NCI-H2029 (cell line): ENCODE measurements at places on chromosomes 11 and 22.

DNA sequence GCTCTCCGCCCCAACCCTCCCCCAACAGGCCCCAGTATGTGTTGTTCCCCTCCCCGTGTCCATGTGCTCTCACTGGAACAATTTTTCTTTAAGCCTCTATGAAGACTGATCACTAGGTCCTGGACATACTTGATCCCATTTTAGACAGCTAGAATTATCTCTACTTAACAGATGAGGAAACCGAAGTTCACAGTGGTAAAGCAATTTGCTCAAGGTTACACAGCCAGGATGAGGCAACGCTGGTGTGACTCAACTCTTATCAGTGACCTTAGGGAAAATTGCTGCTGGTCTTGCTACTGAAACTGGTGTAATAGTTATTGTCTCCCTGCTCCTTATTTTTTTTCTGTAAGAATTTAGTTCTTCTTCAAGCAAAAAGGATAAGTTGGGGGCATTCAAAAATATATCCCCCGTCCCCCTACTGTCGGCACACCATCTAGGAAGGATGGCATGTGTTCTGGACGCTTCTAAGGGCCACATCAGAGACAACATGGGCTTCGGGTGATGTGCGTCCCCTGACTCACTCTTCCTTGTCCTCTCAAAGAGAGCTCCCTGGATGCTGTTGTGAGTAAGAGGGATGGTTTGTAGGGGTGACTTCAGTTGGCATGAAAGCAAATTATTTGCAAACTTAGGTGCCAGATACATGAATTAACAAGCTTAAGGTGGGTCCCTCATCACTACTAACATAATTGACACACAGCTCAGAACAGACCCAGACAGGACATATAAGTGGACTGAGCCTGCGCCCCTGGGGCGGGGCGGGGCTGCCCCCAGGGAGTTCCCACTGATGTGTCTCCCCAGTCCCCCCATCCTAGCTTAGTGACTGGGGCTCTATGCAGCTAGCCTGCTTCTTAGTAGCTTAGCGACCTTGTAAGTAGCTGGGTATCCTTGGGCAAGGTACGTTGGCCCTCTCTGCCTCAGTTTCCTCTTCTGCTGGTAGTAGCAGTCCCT is 23.6 kb upstream of the ALX4 start:
- no peak for DNase-seq

GRCh38 chr11:76149713-76150112 is 56.6 kb downstream of the WNT11 start:
- no peak for DNase-seq

- no peak for DNase-seq
Observed at GRCh38 chr11:46710821-46711269, 8.2 kb upstream of the F2 start.

DNA sequence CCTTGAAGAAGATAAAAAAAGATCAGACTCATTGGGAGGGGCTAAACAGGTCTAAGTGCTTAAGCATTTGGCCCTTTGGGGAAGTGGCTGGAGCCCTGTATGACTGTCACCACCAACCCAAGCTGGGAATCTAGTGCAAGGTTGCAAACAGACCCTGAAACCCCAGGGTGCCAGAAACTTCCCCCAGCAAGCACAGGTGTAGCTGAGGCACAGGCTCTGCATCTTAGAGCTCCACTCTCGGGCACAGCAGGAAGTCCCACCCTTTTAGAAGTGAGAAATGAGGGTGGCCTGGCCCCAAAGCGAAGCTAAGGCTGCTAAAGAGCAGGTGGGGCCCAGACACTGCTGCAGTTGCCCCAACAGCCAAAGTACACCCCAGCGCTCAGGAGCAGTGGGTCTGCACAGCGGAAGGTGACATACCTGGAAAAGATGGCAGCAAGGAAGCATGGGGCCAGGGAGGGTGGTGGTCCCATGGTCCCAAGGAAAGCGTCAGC is 5.8 kb upstream of the KDM2A start:
- DNase-seq, result no peak

GRCh38 chr22:37601540-37602442 is 6.8 kb upstream of the GGA1 start:
- DNase-seq, result peak; percentile 94

GRCh38 chr11:95788921-95789505 is 569 bp downstream of the FAM76B start:
- DNase-seq, result no peak

- DNase-seq, result no peak
Observed at GRCh38 chr22:49992921-49993648, 19.5 kb downstream of the IL17REL start.

GRCh38 chr11:12673924-12674570 is at the start of gene TEAD1:
Gene TEAD1, plus strand, starts transcription at chr11:12674421.
- peak; percentile 90 for DNase-seq

- DNase-seq, result no peak
Observed at GRCh38 chr11:124745835-124746620, 6.0 kb downstream of the VSIG2 start.

GRCh38 chr11:20243974-20244373 is 83.7 kb upstream of the DBX1 start:
- no peak for DNase-seq

GRCh38 chr11:16611926-16612565 is 126.4 kb upstream of the C11orf58 start:
- no peak for DNase-seq

DNA sequence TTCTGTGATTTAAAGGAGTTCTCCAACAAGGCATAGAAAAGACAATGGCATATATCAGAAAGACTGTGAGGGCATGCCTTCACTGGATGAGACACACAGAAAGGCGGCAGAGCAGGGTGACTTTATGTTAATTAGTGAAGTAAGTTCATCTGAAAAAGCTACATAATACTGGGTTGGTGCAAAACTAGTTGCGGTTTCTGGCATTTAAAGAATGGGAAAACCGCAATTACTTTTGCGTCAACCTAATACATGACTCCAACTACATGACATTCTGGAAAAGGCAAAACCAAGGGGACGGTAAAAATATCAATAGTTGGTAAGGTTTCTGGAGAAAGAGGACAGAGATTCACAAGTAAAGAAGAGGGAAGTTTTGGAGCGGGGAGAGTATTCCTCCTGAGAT is 5.1 kb downstream of the RFPL1 start:
- DNase-seq, result no peak

- peak; percentile 25 for DNase-seq
Observed at GRCh38 chr11:70203751-70204465, 812 bp downstream of the FADD start.

DNA sequence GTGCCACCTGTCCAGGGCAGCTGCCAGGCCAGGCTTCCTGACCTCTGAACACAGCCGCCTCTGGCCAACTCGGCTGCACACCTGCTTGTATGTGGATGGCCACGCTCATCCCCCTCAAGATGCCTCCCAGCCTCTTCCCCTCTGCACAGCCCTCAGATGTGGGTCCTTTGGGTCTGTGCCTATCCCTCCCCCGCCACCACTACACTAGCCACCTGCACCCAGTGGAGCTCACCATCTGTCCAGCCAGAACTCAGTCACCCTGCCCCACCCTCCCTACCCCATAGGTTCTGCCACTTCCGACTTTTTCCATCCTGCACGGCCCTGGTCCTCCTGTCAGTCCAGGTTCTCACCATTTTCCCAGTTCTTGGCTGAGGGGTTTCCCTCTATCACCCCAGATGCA is 44.6 kb downstream of the PHF21B start:
- no peak for DNase-seq

DNA sequence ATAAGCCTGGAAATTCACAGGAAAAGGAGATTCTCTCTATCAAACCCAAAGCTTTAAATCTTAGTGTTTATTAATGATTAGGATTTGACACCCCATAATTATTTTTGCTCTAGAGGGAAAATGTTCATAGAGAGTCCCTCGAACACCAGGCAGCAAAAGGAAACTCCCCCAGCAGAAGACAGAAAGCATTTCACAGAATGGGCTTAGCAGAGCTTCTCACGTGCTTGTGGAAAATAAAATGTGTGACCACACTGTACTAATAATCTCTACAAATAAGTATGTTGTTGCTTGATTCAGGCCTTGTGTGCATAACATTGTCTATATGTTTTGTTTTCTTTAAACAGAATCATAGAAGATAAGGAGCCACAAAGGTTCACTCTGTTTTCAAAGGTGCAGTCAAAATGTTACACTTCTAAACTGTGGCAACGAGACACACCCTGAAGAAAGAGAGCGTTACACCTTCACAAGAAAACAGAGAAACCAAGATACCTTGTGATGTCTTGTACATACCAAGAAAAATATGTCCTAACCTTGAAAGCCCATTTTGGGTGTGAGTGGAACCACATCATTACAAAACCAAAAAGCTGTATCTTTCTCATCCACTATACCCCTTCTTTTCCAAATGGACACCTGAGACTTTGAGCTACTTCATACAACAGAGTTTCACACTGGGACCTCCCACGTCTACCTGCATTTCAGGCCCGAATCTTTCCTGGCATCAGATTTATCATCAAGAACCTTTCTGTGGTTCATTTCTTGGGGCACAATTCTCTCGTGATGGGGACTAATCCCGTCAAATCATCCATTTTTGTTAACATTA is 282.5 kb downstream of the ETS1 start:
- DNase-seq, result no peak

DNA sequence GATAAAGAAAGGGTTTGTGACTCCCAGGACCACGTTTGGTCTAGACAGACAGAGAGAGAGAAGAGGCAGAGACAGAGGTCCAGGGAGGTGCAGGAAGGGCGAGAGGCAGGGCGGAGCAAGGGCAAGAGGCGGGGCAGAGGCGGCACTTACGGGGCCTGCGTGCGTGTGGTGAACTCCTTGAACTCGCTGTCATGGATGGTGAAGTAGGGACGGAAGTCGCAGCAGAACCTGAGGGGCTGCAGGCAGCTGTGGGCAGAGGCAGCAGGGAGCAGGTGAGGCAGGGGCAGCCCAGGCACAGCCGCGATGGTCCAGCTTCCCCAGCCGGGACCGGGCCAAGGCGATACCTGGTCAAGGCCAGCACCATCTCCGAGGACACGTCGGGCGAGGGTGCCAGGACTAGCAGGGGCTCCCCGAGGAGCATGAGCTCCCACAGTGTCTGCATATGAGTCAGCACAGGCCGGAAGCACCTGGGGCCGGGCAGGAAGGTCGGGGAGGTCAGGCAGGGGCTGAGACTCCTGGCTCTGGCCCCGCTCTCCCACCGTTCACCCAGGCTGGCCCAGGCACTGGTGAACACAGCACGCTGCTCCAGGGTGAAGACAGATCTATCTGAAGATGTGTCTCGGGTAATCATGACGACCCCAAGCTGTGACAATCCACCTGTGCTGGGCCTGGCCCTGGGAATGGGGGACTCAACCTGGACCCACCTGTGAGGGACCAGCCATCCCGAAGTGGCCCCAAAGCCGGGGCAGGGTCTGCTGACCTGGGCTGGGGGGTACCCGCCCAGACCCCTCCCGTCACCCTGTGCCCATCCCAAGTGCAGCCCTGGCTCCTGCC is 7.2 kb upstream of the PLXNB2 start:
- DNase-seq, result no peak

- DNase-seq, result no peak
Observed at GRCh38 chr22:31937341-31937740, 7.0 kb upstream of the YWHAH start.

GRCh38 chr11:120310870-120311269 is 14.2 kb upstream of the TLCD5 start:
- DNase-seq, result no peak

DNA sequence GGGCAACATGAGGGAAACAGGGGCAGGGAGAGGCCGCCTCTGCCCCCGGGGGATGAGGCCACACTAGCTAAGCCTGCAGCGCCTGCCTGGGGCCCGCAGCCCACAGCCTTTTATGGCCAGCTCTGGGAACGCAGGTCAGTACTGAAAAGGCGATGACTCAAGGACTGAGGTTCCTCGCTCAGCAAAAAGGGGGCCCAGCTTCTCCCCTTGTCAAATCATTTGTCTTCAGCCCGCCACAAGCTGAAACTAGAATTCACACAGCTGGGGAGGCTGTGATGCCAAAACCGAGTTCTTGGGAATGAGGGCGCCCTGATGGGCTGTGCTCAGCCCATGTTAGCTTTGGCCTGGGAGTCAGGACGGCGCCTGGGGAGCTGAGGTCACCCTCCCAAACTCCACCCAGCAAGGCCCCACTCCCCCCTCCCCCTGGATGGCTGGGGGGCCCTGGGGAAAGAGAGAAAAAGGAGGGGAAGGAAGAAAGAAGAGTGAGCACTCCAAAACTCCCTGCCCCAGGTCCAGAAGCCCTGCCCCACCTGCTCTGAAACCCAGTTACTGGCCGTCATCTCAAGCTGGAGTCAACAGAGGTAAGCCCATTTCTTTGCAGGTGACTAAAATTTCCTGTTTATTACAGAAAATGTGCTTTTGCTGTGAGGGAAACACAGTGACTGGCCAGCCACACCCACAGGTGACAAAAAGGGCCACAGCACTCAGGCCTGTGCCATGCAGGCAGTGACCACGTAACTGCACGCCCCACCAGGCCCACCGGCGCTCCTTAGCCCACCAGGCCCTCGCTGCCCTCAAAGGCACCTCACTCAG is 13.7 kb downstream of the EHD1 start:
- DNase-seq, result no peak

DNA sequence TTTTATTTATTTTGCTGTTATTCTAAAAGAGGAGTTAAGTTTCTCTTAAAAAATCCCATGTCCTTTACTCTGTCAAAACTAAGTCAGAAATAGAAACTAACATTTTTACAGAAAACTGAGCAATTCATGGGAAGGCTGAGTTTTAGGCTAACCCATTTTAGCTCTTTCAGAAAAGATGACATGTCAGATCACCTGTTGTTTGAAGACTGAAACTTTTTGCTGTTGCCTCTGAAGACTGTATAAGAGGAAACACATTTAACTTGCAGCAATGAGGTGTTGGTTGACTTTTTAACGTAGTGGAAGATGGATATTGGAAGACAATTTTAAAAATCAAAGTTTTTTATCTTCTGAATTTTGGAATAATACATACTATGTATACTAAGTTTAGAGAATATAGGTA is 115.4 kb downstream of the METTL15 start:
- DNase-seq, result no peak

DNA sequence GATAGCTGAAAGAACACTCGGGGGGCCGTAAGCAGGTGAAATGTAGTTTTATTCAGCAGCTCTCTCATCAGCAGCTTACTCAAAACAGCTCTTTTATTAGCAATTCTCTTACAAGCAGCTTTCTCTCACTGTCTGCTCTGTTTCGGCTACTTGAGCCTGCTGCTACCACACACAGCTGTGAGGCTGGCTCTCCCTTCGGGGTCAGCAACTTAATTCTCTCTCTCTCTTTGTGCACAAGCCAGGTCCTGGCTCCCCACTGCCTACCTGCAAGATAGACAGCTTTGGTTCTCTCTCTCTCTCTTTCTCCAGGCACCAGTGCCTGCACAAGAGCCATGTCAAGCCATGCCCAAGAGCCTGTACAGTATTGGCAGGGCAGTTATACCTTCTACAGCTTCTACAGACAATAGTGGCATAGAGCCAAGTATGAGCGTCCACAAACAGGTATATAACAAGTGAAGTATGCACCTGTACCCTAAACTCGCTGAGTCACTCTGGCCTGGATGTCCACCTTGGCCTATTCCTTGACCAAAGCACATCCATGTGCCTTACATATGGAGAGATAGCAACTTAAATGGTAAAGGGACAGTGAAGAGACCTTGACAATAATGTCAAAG is 110.8 kb downstream of the MTNR1B start:
- DNase-seq, result peak; percentile 13

- no peak for DNase-seq
Observed at GRCh38 chr11:134292661-134293060, 16.5 kb downstream of the GLB1L3 start.

- no peak for DNase-seq
Observed at GRCh38 chr11:35169112-35169511, 30.1 kb downstream of the CD44 start.

- DNase-seq, result no peak
Observed at GRCh38 chr11:56764976-56765375, 16.5 kb upstream of the OR9G4 start.

GRCh38 chr22:45207533-45207932 is 33.2 kb downstream of the KIAA0930 start:
- DNase-seq, result no peak

- no peak for DNase-seq
Observed at GRCh38 chr11:4514196-4514595, 30.8 kb upstream of the OR52M1 start.
